Stimulated activated CD8-positive, alpha-beta memory T cell treated with anti-CD3 and anti-CD28 coated beads, Interleukin-4, amount 100 ng/mL, for 1 hour (primary cell): ENCODE measurements at places on chromosomes 12 and 14.

GRCh38 chr12:50081096-50081808, 3.9 kb upstream of the SMARCD1 start:
- DNase-seq, result no peak

GRCh38 chr14:88168498-88169165, 154.4 kb downstream of the KCNK10 start:
- DNase-seq, result peak; percentile 38

GRCh38 chr12:67952787-67953186, 36.5 kb upstream of the IFNG-AS1 start:
- DNase-seq, result no peak

GRCh38 chr14:96582411-96582961, 80.3 kb downstream of the PAPOLA start:
- DNase-seq, result no peak

DNA sequence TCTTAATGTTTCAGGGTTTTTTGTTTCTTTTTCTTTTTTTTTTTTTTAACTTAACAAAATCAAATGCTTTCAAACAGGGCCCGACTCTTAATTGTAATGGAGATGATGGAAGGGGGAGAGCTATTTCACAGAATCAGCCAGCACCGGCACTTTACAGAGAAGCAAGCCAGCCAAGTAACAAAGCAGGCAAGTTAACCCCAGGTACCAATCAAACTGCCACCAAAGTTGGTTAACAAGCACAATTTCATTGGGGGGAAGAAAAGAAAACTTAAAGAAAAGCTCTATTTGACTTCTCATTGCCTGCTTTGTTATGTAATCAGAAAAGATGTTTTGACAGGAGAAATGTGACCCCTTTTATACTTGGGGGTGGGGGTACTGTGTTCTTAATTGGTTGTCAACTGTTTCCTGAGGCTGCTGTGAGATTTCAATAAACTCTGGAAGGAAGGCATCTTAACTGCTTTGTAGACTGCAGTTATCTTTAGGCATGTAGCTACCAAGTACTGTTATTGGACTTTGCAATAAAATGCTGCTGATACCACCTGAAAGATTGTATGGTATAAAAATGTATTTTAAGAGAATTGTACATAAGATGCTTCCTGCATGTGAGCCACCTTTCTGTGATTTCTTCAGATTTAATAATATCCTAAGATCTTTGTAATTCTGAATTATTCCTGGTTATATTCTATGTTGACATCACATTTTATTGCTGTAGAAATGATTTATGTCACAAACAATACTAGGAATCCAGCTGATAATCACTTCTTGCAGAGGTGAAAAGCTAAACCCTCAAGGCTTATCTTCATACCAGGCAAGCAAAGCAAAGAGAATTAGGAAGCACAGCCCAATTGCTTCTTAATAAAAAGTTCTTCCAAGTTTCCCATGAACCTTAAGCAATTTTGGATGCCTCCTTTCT, 26.9 kb downstream of the MAPKAPK5 start:
- no peak for DNase-seq

- DNase-seq, result no peak
These were observed 8.5 kb downstream of the AMN start for GRCh38 chr14:102930753-102931579.

GRCh38 chr12:81465191-81465590, 294.0 kb downstream of the PPFIA2 start:
- no peak for DNase-seq

- no peak for DNase-seq
These were observed 7.7 kb downstream of the CAPS2 start for GRCh38 chr12:75322464-75322863.

- DNase-seq, result no peak
These were observed 143.5 kb downstream of the SSPN start for GRCh38 chr12:26338586-26339572.

DNA sequence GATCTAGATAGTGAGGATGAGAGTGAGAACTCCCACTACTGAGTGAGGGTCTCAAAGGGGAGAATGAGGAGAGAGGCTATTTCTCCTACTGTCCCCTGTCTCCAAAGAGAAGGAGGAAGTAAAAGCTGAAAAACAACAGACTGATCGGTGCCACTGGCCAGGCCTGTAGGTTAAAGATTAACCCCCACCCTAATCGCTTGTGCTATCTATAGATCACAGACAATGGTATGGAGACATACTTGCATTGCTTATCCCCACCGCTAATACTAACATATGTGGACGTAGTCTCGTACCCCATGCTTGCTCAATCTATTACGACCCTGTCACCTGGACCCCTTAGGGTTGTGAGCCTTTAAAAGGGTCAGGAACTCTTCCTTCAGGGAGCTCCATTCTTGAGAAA, 777.9 kb upstream of the TMEM132C start:
- no peak for DNase-seq

DNA sequence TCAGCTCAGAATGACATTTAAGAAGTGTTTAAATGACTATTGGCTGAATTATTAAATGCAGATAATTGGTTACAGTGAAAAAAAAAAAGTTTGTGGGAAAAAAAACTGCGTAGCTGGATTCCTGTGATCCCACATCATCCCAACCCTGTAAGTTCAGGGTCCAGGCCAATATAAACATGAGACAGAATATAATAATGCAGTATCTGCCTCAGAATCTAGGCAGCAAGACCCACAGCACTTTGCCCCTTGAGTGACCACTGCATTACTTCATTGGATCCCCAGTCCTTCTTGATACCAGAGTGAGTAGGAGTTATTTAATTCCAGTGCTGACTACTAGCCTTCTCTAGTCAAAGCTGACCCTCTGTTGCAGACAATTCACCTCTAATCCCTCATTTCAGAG, 272.6 kb downstream of the CCER1 start:
- DNase-seq, result no peak
